MCF 10A (cell line): ENCODE measurements at places on chromosomes 4 and X. TPM values are rescaled to one million over a fixed set of nuclear protein-coding genes. Genes with fewer than 3 reads are reported as not detected.

Gene MCF2
- 1.5 and 2.1 TPM in 2 replicates for total RNA-seq

Gene ARHGAP36
- not detected in 2 replicates for total RNA-seq

Gene UGT2B7
- not detected in 2 replicates for total RNA-seq

Gene MMRN1
- not detected in 2 replicates for total RNA-seq

Gene PCDH19
- 0.12 and 0.70 TPM in 2 replicates for total RNA-seq

Gene FABP2
- total RNA-seq = not detected in 2 replicates

Gene IL2
- not detected in 2 replicates for total RNA-seq

Gene RNF150
- total RNA-seq = 0.32 and 0.44 TPM in 2 replicates

Gene MAGEB17
- total RNA-seq = not detected in 2 replicates

Gene TMPRSS11B
- total RNA-seq = not detected in 2 replicates

Gene ETDB
- not detected in 2 replicates for total RNA-seq

Gene ADH1B
- 24.2 and 32.0 TPM in 2 replicates for total RNA-seq

Gene ADH7
- total RNA-seq = not detected in 2 replicates

Gene CTAG2
- not detected in 2 replicates for total RNA-seq

Gene AFM
- not detected in 2 replicates for total RNA-seq

Gene USP51
- 0.17 TPM in 1 of 2 replicates, not detected in the other for total RNA-seq

Gene WFS1
- 41.7 and 62.4 TPM in 2 replicates for total RNA-seq

GRCh38 chr4:118732591-118733330, 47.6 kb downstream of the METTL14 start:
- no peak for DNase-seq

DNA sequence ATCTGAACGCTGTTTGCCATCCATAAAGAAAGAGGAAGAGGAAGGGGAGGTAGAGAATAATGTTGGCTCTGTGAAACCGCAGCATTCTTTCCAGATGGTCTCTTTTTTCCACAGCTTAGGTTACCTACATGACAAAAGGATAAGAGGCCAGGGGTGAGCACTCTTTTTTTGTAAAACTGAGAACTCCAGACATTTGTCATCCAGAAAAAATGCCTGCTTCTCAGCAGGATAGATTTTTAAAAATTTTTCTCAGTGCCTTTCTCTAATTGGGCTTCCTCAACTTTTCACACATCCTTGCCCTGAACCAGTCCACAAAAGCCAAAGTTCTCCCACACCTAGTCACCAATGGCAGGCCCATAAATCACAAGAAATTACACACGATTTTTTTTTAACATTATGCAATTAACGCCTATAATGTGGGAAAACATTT, 158.1 kb upstream of the TENM3 start:
- DNase-seq = no peak

DNA sequence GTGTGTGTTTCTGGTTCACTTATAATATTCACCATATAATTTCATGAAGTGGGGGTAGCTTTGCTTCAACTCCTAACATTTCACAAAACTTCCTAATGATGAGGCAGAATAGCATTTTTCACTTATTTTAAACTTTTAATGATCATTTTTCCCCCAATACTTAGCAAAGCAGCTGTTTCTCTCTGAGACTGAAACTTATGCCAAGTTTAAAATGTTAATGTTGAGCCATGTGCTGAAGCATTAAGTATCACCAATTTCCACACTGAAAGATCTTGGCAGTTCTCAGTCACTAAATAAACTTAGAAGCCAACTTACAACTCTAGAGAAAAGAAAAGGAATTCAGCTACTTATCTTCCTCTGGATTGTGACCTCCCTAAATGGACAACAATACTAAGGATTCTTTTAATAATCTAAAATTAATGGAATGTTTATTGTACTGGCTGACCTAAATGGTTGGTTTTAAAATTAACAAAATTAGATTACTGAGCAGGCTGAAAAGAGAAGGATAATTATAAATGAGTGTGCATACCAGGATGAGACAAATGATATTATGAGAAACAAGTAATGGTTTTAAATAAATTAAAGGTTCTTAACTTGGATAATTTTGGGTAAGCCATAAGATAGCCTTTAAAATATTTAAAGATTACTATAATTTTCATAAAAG, 1429.4 kb upstream of the ADGRL3 start:
- no peak for DNase-seq

DNA sequence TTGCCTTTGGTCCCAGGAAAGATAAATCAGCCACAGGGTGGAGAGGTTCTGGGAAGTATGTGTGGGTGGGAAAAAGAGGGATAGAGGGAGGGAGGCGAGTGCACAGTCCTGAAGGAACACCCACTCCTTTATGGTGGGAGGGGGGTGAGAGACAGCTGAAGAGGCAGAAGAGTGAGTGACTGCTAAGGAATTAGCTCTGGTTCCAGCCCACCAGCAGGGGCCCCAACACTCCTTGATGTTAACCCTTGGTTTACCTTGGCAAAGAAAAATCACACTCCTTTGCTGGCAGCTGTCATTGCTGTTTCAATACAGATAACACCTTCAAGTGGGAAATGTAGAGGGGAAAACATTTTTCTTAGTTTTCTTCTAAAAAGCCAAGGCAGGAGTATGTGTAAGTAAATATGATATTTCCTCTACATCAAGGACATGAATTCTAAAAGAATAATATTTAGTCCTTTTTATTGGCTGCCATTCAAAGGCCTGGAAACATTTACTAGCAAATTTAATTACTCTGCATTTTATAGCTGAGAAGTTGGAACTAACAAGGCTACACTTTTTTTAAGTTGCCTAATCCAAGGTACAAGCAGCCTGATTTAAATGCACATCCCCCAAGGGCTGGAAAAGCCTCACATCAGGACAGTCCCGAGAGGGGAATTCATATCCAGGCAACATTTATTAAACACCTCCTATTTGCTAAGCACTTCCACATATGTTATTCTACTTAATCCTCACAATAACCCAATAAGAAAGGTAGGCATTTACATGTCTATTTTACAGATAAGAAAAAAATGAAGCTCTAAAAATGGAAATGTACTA, 81.7 kb downstream of the HS6ST2 start:
- DNase-seq = no peak

GRCh38 chrX:117987373-117987772, 129.2 kb downstream of the KLHL13 start:
- DNase-seq = no peak

- DNase-seq = peak; percentile 18
Observed at GRCh38 chr4:27007507-27007906, 146.9 kb downstream of the STIM2 start.

GRCh38 chr4:133390198-133390855, 241.2 kb downstream of the PCDH10 start:
- peak; percentile 21 for DNase-seq

- DNase-seq = no peak
Observed at GRCh38 chrX:69153060-69153730, 12.1 kb downstream of the PJA1 start.

GRCh38 chr4:888029-888428, 44.1 kb downstream of the GAK start:
- no peak for DNase-seq

GRCh38 chr4:37225778-37226177, 18.8 kb upstream of the NWD2 start:
- DNase-seq = no peak

GRCh38 chr4:54554339-54554990, 103.3 kb upstream of the KIT start:
- DNase-seq = no peak

DNA sequence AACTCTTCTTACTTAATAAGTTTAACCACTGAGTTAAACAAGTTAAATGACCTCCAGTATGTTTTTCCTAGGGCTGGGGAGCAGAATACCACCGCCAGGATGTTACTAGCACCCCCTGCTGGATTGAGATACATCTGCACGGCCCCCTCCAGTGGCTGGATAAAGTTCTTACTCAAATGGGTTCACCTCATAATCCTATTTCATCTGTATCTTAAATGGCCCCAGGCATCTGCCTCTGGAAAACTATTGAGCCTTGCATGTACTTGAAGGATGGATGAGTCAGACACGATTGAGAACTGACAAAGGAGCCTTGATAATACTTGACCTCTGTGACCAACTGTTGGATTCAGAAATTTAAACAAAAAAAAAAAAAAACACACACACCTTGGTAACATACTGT, 61.5 kb upstream of the MMAA start:
- peak; percentile 72 for DNase-seq

- peak; percentile 72 for DNase-seq
Observed at GRCh38 chr4:146051728-146052391, 113.2 kb upstream of the ZNF827 start.

GRCh38 chr4:171279131-171279530, 534.1 kb upstream of the GALNTL6 start:
- DNase-seq = no peak

GRCh38 chr4:189404271-189404670, 536.4 kb upstream of the FRG1 start:
- no peak for DNase-seq

DNA sequence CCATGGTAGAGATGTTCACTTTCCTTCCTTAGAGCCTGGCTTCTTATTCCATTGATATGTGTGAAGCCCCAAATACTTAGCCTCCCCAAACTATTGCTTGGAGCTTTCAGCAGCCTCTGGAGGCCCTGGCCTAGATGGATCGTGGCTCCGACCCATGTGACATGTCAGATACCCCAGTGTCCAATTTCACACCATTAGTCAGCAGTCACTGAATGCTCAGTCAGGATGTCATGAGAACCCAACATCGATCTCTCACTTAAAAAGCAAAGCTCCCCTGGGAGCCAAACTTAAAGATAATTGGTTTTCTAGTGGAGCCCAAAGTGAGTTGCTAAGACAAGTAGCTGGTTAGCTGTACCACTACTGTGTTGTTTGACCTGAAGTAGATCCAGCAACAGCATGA, 41.6 kb upstream of the IGSF1 start:
- DNase-seq = no peak

GRCh38 chrX:110944751-110945675, 149.4 kb upstream of the CHRDL1 start:
- DNase-seq = peak; percentile 4

DNA sequence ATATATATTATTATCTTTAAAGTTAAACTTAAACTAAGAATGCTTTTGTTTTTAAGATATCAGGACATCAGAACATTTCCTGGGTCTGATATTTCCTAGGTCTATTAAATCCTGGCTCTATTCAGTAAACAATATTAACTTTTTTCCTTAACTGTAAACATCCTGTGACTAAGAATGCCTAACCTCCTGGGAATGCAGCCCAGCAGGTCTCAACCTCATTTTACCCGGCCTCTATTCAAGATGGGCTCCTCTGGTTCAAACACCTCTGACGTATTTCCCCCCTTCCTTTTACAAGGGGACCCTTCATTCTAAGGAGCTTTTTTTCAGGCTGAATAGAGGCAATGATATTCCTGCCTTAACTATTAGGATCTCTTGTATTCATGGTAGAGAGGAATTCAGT, 35.8 kb upstream of the DYNLT3 start:
- no peak for DNase-seq

GRCh38 chrX:71945237-71945805, 34.7 kb downstream of the NHSL2 start:
- no peak for DNase-seq

DNA sequence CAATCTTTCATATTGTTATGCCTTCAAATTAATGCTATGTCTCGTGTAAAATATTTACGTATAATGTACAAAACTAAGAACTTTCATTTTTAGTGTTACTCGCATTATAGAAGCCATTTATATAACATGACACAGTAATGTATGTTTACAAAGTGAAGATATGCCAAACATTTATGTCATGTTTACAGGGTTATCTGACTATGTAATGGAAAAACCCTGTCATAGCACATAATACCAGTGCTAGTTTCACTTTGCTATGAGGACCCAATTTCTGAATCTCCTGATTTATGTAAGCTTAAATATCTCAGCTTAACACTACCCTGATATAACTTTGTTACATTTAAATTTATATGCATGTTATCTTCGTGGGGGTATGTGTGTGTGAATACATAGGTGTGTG, 233.1 kb downstream of the FAT4 start:
- no peak for DNase-seq

GRCh38 chrX:21885568-21885967, 29.8 kb downstream of the YY2 start:
- no peak for DNase-seq

GRCh38 chrX:114675365-114675764, 91.5 kb downstream of the HTR2C start:
- peak; percentile 1 for DNase-seq

GRCh38 chr4:142452161-142452855, 393.8 kb downstream of the INPP4B start:
- DNase-seq = no peak

GRCh38 chr4:93834249-93835066, 5.9 kb downstream of the ATOH1 start:
- no peak for DNase-seq

DNA sequence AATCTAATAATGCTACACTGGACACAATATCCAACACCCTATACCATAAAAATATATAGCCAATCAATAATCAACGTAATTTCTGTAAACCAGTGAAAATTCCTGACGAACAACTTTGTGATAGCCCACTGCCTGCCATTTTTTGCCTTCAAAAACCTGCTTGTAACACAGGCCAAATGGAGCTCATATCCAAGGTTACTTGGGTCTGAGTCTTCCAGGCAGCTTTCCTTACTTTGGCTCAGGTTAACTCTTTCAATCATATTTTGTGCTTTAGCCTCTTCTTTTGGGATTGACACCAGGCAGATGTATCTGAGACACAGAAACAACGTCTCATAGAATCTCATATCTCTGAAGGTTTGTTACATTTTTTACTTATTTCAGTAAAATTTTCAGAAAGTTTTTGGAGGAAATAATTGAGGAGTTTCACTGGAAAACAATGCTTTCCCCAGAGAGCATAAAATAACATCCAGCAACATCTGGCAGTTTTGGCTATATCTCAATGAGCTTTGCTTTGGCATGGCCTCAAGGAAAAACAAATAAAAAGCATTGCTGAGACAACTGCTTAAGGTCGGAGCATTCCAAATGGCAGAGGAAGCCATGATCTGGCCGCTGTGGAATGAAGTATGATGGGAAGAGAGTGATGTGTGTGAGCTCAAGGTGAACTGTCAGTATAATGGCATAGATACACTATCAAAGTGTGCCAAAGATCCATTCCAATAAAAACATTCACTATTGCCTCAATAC, 162.9 kb upstream of the SPIN4 start:
- DNase-seq = peak; percentile 36

GRCh38 chr4:19134685-19135084, 1113.1 kb upstream of the LCORL start:
- DNase-seq = no peak
